Activated naive CD4-positive, alpha-beta T cell treated with anti-CD3 and anti-CD28 coated beads, Interleukin-2, amount 10 ng/mL, durations not matched to agents 7 days and 5 days (primary cell): ENCODE measurements at places on chromosomes 11 and 22.

GRCh38 chr22:38111925-38112355, 1.5 kb upstream of the BAIAP2L2 start:
- H3K27me3 ChIP-seq, result no peaks in the 10 kb centered on the region
- no peak for DNase-seq
- no peak overlapping the region for H3K4me3 ChIP-seq

- no peaks in the 10 kb centered on the region for H3K36me3 ChIP-seq
- DNase-seq, result no peak
- H3K27me3 ChIP-seq, result no peaks in the 10 kb centered on the region
These were observed 40.2 kb downstream of the RRP8 start for GRCh38 chr11:6563121-6563619.

- no peak for DNase-seq
- H3K4me1 ChIP-seq, result peaks cover 39% of the 10 kb centered on the region
- H3K4me3 ChIP-seq, result no peak overlapping the region
- H3K36me3 ChIP-seq, result peaks cover 2% of the 10 kb centered on the region
These were observed 25.5 kb upstream of the MALAT1 start for GRCh38 chr11:65473278-65473860.

- peak; percentile 45 for DNase-seq
- H3K27me3 ChIP-seq, result no peaks in the 10 kb centered on the region
These were observed 23.0 kb downstream of the C22orf23 start for GRCh38 chr22:37930270-37930951.

DNA sequence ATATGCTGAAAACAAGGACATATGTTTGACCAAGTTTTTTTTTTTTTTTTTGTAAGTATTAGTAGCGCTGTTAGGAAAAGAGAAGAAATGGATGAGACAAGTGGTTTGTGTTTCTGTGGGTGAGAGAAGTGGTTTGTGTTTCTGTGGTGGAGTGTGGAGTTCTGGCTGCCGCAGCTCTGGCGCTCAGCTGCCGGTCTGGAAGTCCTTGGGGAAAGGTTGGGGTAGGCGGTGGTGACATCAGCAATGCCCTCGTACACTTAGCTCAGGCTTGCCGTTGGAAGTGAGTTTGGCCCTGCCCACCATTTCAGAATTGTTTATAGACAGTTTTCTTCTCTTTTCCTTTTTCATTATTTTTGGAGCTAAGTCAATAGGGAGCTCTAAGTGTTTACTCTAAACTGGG, 116.6 kb downstream of the TBC1D22A start:
- H3K4me3 ChIP-seq, result no peak overlapping the region
- no peaks in the 10 kb centered on the region for H3K27me3 ChIP-seq
- no peak overlapping the region for H3K27ac ChIP-seq
- H3K36me3 ChIP-seq, result peaks cover 6% of the 10 kb centered on the region

DNA sequence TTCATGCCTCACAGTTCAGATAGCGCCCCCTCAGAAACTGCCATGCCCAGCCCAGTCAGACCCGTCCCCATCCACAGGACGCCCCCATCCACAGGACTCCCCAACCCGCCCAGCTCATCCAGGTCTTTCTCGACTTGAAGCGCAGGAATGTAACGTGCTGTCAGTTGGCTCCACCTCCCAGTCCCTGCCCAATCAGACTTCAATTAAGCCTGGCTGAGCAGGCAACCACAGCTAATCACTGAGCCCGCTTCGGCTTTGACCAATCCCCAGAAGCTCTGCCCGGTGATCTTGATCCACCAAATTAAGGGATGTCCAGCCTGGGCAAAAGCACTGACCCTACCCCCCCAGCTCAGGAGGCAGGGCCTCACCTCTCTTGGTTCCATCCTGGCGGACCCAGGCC, 10.5 kb upstream of the MFNG start:
- H3K36me3 ChIP-seq, result no peaks in the 10 kb centered on the region
- peaks cover 72% of the 10 kb centered on the region for H3K27me3 ChIP-seq
- no peak overlapping the region for H3K27ac ChIP-seq
- H3K4me1 ChIP-seq, result peaks cover 24% of the 10 kb centered on the region
- DNase-seq, result no peak

GRCh38 chr11:69201764-69202370, 46.1 kb downstream of the SMIM38 start:
- no peak for DNase-seq
- peaks cover 4% of the 10 kb centered on the region for H3K27me3 ChIP-seq
- H3K4me3 ChIP-seq, result no peak overlapping the region
- H3K4me1 ChIP-seq, result no peaks in the 10 kb centered on the region

- no peak for DNase-seq
- H3K4me1 ChIP-seq, result no peaks in the 10 kb centered on the region
- peaks cover 13% of the 10 kb centered on the region for H3K27me3 ChIP-seq
- H3K36me3 ChIP-seq, result no peaks in the 10 kb centered on the region
- no peak overlapping the region for H3K27ac ChIP-seq
These were observed 282.3 kb downstream of the ST3GAL4 start for GRCh38 chr11:126637795-126638175.

GRCh38 chr22:37212174-37212906, at the start of gene SSTR3:
Gene SSTR3, minus strand, starts transcription at chr22:37212477. Its CDS starts 4,674 bp downstream, at chr22:37207803.
- DNase-seq, result peak; percentile 16
- no peaks in the 10 kb centered on the region for H3K27me3 ChIP-seq
- H3K27ac ChIP-seq, result no peak within 1 kb of the TSS
- H3K36me3 ChIP-seq, result peaks cover 16% of the 10 kb centered on the region
- no peak within 1 kb of the TSS for H3K4me3 ChIP-seq
- H3K4me1 ChIP-seq, result peaks cover 42% of the 10 kb centered on the region

DNA sequence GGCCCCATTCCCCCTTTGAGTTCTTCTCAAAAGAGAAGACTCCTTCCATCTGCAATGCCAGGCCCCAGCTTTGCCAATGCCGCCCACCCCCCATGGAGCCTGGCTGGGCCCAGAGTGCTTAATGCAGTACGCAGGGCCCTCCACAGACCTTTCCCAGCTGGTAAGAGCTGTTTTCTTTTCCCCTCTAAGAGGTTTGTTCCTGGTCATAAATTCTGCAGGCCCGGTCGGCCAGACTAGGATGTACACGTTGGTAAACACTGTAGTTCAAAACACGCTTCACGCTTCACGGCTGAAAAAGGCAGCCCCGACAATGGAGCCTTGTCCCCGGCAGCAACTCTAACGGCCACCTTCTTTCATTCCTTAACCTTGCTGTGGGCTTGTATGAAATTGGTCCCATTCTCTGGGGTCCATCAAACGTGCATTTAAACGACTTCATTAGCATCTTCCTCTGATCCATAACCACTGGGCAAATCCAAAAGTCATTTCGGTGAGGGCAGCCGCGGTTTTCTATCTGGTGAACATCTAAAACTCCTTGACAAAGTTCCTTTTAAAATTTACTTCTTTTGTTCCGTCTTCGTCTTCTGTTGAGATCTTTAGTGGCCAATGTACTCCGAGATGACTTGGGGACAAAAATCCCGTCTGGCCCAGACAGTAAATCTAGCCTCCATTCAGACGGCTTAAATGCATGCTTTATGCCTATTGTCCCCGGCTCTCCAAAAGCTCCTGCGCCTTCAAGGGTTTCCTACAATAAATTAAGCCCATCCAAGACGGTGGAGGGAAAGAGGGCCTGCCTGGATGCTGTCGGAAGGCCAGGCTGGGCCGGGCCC, 60.0 kb upstream of the MYEOV start:
- H3K36me3 ChIP-seq, result no peaks in the 10 kb centered on the region
- no peak overlapping the region for H3K4me3 ChIP-seq
- no peak for DNase-seq
- no peaks in the 10 kb centered on the region for H3K4me1 ChIP-seq
- H3K27ac ChIP-seq, result no peak overlapping the region
- peaks cover 16% of the 10 kb centered on the region for H3K27me3 ChIP-seq

- H3K27me3 ChIP-seq, result peaks cover 3% of the 10 kb centered on the region
- H3K4me3 ChIP-seq, result no peak overlapping the region
- H3K4me1 ChIP-seq, result no peaks in the 10 kb centered on the region
- no peak overlapping the region for H3K27ac ChIP-seq
- H3K36me3 ChIP-seq, result no peaks in the 10 kb centered on the region
These were observed 326.5 kb downstream of the BUD13 start for GRCh38 chr11:116446048-116446941.

GRCh38 chr11:131688048-131688693, 317.8 kb downstream of the NTM start:
- peaks cover 13% of the 10 kb centered on the region for H3K27me3 ChIP-seq
- no peak overlapping the region for H3K27ac ChIP-seq
- no peak overlapping the region for H3K4me3 ChIP-seq
- H3K4me1 ChIP-seq, result no peaks in the 10 kb centered on the region

DNA sequence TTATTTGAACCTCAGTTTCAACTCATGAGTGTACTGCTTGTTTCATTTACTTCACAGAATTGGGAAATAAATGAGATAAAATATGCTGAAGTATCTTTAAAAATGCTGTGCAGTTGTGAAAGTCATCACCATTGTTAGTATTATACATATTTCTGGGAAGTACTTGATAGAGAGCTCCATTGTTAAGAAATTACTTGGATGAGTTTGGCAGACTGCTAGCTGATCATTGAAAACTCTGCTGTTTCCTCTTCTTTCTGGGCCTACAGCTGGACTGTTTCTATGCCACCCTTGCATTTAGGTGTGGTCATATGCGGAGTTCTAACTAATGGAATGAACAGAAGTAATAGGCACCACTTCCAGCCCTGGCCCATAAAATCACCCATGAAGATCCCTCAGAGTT, 10.0 kb downstream of the SIK2 start:
- H3K36me3 ChIP-seq, result peaks cover under 1% of the 10 kb centered on the region
- H3K27ac ChIP-seq, result no peak overlapping the region
- H3K4me1 ChIP-seq, result no peaks in the 10 kb centered on the region
- DNase-seq, result no peak

DNA sequence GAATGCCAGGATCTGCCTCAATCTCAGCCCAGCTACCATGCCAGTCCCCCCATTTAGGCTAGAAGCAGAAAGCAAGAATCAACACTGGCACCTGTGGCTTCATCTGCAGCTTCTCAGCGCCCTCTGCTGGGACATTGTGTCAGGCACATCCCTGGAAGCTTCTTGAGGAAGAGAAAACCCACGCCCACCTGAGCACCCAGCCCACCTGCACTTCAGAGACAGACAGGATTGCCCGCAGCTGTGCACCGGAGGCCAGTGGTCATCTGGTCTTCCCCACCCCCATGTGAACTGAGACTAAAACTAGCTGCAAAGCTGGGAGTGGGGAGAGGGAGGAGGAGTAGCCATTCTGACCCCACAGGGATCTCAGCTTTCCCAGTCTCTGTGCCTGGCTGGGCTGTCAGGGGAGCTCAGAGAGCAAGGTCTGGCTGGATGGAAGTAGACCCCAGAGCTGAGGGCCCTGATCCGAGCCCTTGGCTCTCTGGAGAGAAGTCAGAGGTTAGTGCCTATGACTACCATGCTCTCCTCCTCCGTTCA, 66.8 kb downstream of the FEZ1 start:
- H3K4me1 ChIP-seq, result no peaks in the 10 kb centered on the region
- peak; percentile 66 for DNase-seq
- H3K27ac ChIP-seq, result no peak overlapping the region
- no peak overlapping the region for H3K4me3 ChIP-seq

DNA sequence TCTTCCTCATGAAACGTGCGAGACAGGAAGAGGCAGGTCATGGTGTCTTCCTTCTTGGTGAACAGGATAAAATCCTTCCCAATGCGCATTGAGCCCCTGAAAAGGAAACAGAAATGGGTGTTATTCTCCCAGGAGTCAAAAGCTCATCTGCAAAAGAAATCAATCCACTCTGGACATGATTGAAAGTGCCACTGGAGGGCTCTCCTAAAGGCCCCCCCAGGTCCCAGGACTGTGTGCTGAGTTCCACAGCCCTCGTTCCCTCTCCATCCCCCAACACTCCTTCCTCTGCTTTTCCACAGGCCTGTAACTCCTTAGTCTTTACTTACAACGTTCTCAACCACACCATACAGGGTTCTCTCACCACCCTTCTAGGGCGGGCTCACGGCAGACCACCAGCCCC, 22.2 kb downstream of the MORC2 start:
- H3K4me3 ChIP-seq, result no peak overlapping the region
- DNase-seq, result no peak
- peak overlapping the region; percentile 46 for H3K27ac ChIP-seq
- H3K4me1 ChIP-seq, result peaks cover 70% of the 10 kb centered on the region
- no peaks in the 10 kb centered on the region for H3K27me3 ChIP-seq
- H3K36me3 ChIP-seq, result peaks cover 64% of the 10 kb centered on the region

- H3K27me3 ChIP-seq, result peaks cover 12% of the 10 kb centered on the region
- H3K36me3 ChIP-seq, result no peaks in the 10 kb centered on the region
- no peak overlapping the region for H3K27ac ChIP-seq
- DNase-seq, result peak; percentile 12
These were observed 105.7 kb upstream of the B3GAT1 start for GRCh38 chr11:134517621-134518293.

GRCh38 chr11:46565232-46565840, 28.5 kb downstream of the AMBRA1 start:
- H3K36me3 ChIP-seq, result peaks cover 4% of the 10 kb centered on the region
- DNase-seq, result no peak
- H3K4me1 ChIP-seq, result peaks cover 22% of the 10 kb centered on the region
- H3K27ac ChIP-seq, result no peak overlapping the region

DNA sequence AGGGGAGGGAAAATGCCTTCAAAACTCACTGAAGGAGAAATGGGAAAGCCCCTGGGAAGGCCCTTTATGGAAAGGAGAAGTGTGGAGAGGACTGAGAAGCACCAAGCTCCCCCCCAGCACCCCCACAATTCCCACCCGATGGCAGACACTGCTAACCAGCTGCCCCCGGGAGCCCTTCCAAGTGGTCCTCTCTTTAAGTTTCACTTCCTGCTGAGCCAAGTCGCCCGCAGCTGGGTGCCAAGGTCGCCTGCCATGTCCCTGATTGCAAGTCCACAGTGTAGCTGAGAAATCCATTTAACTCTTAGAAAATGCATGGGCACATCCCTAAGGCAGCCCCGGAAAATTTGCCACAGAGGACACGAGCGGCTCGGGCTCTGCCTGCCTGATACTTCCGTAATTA, 68.2 kb downstream of the GALNT18 start:
- no peaks in the 10 kb centered on the region for H3K4me1 ChIP-seq
- H3K36me3 ChIP-seq, result no peaks in the 10 kb centered on the region
- H3K27me3 ChIP-seq, result peaks cover 9% of the 10 kb centered on the region
- no peak overlapping the region for H3K27ac ChIP-seq
- H3K4me3 ChIP-seq, result no peak overlapping the region

GRCh38 chr11:128796270-128796669, 70.8 kb downstream of the KCNJ1 start:
- peaks cover 68% of the 10 kb centered on the region for H3K36me3 ChIP-seq
- no peak overlapping the region for H3K4me3 ChIP-seq
- H3K27ac ChIP-seq, result no peak overlapping the region
- no peak for DNase-seq
